Stimulated activated CD4-positive, alpha-beta T cell treated with anti-CD3 and anti-CD28 coated beads, TNF-alpha, amount 100 ng/mL, for 24 hours (primary cell): ENCODE measurements at places on chromosomes 11 and 22.

- DNase-seq: no peak
Observed at GRCh38 chr11:117820071-117820470, 4.5 kb downstream of the FXYD2 start.

GRCh38 chr11:73335204-73335923 is 27.3 kb downstream of the ARHGEF17 start:
- DNase-seq: peak; percentile 59

GRCh38 chr11:31699066-31699465 is 112.1 kb downstream of the PAX6 start:
- DNase-seq: no peak

DNA sequence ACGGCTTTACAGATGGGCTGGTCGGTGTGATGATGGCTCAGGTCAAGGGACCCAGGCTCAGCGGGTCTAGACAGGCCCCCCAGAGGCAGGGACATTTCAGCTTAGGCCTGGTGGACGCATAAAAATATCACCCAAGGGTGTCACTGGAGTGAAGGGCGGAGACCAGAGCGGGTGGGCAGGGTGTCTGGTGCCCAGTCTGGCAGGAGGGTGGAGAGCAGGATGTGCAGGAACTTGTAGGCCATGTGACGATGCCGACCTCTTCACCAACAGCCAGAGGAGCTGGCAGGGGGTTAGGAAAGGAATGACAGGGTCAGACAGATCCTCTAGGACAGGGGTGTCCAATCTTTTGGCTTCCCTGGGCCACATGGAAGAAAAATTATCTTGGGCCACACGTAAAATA is 4.5 kb downstream of the MAPK8IP1 start:
- no peak for DNase-seq

GRCh38 chr11:122633219-122633829 is 22.2 kb upstream of the UBASH3B start:
- DNase-seq: peak; percentile 2

GRCh38 chr22:32837803-32838202 is 36.3 kb downstream of the TIMP3 start:
- no peak for DNase-seq
